ENCODE measurements at places on chromosomes 5 and 9. TPM values are rescaled to one million over a fixed set of nuclear protein-coding genes. Genes with fewer than 3 reads are reported as not detected.

The PCDHB10 gene
- total RNA-seq: under 0.01 TPM

GRCh38 chr5:131754363-131754762 lies 42.5 kb downstream of the FNIP1 start:
- no peak for DNase-seq

The FOXD4L3 gene
- not detected for total RNA-seq

The GABRA6 gene
- total RNA-seq: not detected

- no peak for DNase-seq
These were observed 32.7 kb downstream of the PRUNE2 start for GRCh38 chr9:76873056-76873792.

DNA sequence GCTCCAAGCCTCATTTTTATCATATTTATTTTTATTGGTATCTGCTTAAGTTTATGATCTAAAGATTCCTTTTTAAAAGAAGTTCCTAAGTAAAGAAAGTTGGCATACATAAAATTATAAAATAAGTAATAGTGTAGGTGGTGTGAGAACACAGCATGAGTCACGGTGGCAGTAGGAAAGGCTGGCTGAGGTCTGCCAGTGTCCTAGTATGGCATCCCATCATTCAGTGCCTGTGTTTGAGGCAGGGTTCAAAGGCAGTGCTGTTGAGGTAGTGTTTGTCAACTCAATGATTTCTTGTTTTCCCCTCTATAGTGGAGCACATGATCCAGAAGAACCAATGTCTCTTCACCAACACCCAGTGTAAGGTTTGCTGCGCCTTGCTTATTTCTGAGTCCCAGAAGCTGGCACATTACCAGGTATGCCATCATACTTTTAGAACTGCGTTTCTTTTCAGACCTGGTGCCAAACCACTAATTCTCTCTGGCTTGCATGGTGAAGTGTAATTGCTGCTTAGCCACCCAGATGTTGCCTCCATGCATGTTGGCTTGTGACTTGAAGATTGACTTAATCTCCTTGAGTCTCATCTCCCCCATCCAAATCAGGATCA lies 18.4 kb downstream of the ZNF346 start:
- DNase-seq: peak; percentile 23

DNA sequence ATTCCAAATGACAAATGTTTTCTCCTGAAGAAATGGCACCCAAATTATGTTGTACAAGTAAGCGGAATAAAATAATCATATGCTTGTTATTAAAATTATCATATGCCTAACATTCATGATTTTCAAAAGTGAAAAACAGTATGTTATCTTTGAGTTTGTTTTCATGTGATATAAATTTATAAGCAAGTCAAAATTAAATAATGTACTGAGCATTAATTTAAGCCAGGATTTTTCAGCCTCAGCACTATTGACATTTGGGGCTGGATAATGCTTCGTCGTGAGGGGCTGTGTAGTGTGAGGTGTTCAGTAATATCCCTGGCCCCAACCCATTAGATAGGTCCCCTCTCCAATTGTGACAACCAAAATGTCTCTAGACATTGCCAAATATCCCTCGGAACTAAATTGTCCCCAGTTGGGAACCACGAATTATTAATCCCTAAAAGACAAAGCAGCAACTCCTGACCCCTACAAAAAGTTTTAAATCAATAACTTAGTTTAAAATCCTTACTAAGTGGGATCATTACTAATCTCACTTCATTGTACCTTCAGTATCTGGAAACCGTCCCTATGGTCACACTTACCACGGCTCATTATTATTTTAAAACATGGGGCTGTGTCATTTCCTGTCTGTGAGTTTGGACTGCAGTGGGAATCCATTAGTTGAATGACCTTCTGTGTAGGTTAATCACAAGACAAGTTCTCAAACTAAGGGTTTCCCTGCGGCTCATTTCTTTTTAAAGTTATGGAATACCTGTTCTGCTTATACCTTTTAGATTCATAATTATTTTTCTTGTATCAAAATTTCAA lies 1.3 kb upstream of the NNT start:
- no peak for DNase-seq

GRCh38 chr9:4861145-4861544 lies 68.4 kb downstream of the RCL1 start:
- no peak for DNase-seq

The EFNA5 gene
- 28.1 TPM for total RNA-seq

The PPP2R2B gene
- total RNA-seq: 3.9 TPM

The SPINK7 gene
- total RNA-seq: not detected

GRCh38 chr5:76470976-76471375 lies 67.9 kb downstream of the IQGAP2 start:
- DNase-seq: no peak

- no peak for DNase-seq
These were observed 13.1 kb upstream of the TRIM14 start for GRCh38 chr9:98132158-98132557.

The KCNV2 gene
- total RNA-seq: not detected

GRCh38 chr5:132010645-132010988 lies 841 bp downstream of the ACSL6 start:
- DNase-seq: no peak
